ENCODE measurements at places on chromosomes 3 and 15.
A peak's percentile ranks its signal among the peaks of the same experiment; 100 is the strongest.

GRCh38 chr15:71780115-71780976, 30.0 kb upstream of the NR2E3 start:
- peak; percentile 8 for DNase-seq

DNA sequence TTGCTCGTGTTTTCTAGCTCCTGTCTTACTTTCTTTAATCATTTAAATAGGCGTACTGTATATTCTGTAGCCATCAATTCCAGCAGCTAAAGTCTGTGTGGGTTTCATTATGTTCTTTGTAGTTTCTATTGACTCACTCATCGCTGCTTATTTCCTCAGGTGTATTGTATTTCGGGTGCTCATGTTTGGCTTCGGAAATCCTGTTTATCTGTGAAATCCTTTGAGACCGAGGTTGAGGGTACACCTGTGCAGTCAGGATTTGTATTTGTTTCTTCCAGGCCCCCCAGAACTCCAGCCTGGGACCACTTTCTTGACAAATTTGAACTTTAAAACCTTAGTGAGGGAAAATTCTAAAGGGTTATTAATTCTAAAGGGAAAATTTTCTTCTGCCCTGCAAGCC, 2.0 kb upstream of the PAK2 start:
- no peak for DNase-seq

- no peak for DNase-seq
Measured at GRCh38 chr3:46989146-46989810, 9.8 kb downstream of the NBEAL2 start.

DNA sequence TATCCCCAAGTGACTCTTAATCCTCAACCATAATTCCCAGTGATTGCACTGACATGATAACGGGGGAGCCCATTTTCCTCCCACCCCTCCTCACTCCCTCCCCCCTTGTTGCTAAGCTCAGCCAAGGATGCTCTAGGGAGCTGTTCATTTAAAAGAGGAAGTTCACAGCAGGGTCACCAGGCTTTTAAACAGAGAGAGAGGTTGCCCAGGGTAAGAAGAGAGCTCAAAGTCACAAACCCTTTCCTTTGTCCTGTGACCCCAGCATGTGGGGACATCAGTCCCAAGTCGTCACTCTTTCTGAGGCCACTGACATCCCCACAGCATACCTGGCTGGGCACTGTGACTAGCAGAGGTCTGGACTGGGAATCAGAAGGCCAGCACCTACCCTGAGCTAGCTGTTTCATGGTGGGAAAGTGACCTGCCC, 144.1 kb downstream of the RORA start:
- DNase-seq, result no peak

DNA sequence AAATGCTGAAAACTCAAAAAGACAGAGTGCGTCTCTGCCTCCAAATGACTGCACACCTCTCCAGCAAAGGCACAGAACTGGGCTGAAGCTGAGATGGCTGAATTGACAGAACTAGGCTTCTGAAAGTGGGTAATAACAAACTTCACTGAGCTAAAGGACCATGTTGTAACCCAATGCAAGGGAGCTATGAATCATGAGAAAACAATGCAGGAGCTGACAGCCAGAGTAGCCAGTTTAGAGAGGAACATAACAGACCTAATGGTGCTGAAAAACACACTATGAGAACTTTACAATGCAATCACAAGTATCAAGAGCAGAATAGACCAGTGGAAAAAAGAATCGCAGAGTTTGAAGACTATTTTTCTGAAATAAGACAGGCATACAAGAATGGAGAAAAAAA, 10.1 kb upstream of the AVEN start:
- DNase-seq, result no peak

DNA sequence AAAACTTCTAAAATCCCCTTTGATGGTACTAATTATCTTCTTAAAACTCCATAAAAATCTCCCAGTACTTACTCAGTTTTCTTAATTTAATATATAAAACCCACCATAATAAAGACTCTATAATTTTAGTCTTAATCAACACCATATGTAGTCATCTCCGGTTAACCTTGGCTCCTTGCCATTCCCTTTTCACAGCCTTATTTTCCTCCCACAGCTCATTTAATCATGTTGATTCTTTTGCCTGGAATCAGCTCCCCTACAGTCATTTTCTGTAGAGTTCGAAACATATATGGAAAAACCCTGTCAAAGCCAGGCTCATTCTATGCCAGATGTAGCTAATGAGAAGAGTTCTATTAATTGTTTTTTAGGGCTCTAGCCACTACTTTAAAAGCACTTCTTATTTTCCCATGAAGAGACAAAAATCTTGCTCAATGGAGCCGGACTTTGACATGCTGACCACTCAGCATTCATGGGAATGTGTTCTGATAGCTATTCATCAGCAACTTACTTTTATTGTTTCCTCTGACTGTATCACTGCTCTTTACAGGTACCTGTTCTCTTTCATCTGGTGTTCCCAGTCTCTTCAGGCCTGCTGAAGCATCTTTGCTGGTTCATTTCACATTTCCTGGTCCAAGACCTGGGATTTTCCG, 573.4 kb downstream of the NAALADL2 start:
- DNase-seq, result no peak

GRCh38 chr3:144241404-144241803, 269.8 kb downstream of the DIPK2A start:
- no peak for DNase-seq

All from activated T-cell treated with anti-CD3 and anti-CD28 coated beads for 1 hour (primary cell).